KBM-7 (cell line): ENCODE measurements at places on chromosomes 5 and 9.

DNA sequence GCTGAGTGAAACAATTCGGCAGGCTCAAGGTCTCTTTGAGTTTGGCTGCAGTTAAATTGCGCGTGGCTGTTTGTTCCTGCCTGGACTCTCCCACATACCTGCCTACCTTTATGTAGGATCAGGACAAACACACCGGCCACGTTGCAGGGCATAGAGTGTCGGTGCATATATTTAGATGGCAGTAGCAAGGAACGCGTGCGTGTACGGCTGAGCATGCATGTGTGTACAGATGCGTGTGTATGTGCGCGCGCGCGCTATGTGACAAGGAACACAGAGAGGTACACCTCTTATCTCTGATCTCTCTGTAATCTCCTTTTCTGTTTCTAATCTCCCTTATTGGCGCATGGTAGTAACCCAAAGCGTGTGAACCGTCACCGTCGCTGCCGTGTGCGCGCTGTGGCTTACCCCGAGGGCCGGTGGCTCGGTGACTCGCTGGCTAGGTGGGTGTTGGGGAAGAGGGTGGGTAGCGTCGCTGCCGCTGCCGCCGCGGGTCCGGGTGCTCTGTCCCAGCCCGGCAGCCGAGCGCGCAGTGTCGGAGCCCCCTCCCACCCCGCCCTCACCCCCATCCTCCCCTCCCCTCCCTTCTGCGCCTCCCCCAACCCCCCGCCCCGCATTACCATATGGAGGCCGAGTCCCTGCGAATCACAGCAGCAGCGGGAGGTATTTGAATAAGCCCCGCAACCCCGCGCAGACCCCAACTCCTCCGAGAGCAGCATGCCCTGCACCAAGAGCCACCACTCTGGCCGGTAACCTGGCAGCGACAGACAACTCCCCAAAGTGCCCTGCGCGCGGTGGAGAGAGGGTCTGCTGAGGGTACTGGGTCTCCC lies 204.8 kb downstream of the MEF2C start:
- DNase-seq = no peak

DNA sequence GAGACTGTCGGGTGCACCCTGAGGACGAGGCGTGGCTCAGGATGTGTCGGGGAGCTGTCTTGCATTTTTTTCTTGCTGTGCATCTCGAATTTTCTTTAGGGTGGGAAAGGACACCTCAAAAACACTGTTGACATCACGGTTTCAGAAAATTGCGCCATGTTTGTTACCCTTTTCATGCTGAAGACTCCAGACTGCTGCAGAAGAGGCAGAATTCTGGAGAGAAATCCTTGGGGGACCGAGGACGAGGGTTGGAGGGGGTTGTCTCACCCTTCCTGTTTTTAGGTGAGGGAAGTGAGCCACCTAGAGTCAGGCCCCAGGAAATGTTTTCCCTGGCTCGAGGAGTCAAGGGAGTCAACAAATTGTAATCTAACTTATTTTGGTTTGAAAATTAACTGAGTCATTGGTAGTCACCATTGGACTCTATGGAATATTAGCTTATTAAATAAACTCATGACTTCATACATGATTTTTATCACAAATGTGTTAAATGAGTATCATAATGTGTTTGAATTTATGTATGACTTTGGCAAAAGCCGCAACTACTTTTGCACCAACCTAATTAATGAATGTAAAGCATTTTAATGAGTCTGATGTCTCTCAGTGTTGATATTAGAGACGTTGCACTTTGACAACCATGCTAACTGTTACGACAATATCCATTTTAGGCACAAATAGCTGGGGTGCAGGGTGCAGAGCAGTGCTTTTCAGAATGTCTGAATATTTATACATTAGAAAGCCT lies 724 bp upstream of the LYSMD3 start:
- peak; percentile 82 for DNase-seq

DNA sequence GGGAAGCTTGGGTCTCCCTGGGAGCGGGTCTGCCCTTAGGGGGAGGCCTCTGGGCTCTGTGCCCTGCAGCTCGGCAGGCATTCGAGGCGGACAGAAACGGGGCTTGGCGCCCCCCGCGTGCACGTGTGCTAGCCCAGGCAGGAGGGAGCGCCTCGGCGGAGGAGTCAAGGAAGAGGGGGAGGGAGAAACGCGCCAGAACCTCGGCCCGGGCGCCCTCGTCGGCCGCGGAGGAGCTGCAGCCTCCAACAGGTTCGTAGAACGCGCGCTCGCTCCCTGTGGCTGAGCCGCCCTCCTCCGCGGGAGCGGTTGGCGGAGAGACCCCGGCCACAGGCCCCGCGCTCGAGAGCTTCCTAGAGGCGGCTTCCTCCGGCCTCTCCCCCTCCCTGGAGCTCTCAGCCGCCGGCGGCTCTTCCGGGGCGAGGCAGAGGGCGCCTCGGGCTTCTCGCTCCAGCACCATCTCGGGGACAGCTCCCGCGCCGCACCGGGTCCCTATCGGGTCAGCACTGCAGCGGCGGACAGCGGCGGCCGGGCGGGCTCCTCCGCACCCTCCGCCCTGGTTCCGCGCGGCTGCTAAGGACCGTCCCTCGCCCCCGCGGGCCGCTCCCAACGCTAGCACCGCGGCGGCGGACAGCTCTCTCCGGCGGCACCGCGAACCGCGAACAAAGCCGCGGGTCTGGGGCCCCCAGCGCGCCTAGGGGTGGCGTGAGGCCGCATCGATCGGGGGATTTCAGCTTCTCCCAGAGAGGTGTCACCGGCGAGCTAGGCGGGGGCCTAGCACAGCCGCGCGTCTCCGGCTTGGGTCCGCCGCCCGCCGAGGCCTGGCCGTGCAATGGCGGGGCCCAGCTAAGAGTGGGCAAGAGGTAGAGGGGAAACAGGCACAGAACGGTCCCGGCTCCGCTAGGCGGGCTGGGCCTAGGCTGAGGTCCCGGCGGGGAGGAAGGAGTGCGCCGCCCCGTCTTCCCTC lies 74.6 kb upstream of the CPLX2 start:
- DNase-seq = peak; percentile 87

DNA sequence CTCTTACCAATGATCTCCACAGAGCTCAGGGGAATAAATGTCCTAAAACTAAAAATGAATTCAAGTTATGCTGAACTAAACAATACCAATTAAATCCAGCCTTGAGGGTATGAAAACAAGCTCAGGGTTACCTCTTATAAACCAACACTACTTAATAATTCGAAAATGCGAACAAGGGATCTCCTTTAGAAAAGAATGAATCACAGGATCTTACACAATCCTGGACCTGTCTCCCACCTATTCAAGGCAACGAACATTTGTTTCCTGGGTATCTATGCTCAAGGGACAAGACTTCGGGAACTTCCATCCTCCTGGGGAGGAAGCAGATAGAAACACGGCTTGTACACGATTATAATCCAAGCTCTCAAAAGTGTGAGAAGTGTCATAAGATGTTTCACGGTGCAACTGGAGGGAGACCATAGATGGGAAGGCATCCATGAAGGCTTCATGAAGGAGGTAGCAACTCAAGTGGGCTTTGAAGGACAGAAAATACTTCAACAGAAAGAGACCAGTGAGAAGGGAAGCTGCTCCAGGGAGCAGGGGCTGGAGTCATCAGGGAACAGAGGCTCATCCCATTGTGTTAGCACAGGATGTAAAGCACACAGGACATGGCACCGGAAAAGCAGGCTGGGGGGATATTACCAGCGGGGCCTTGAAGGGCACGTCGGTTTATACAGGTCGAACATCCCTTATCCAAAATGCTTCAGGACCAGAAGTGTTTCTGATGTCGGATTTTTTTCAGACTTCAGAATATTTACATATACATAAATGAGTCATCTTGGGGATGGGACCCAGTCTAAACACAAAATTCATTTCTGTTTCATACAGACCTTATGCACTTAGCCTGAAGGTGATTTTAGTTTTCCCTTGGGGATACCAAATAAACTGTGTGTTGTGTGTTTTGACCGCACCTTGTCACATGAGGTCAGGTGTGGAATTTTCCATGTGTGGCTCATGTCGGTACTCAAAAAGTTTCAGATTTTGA lies 87.4 kb downstream of the TLE1 start:
- DNase-seq = no peak
